ENCODE measurements at places on chromosomes 12 and 14.
A peak's percentile ranks its signal among the peaks of the same experiment; 100 is the strongest.

DNA sequence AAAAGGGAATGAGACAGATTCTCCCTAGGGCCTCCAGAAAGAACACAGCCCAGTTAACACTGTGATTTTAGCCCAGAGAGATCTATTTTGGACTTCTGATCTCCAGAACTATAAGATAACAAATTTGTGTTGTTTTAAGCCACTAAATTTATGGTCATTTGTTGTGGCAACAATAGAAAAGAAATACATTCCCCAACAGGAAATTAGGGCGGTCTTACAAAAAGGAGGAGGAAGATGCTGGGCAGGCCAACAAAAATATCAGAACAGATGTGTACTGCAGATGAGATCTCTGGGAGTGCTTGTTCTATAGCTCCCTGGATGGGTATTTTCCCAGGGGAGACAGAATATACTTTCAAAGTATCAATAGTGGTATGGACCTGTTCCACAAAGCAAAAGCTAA lies 32.0 kb upstream of the SOCS2 start:
- no peak for DNase-seq

DNA sequence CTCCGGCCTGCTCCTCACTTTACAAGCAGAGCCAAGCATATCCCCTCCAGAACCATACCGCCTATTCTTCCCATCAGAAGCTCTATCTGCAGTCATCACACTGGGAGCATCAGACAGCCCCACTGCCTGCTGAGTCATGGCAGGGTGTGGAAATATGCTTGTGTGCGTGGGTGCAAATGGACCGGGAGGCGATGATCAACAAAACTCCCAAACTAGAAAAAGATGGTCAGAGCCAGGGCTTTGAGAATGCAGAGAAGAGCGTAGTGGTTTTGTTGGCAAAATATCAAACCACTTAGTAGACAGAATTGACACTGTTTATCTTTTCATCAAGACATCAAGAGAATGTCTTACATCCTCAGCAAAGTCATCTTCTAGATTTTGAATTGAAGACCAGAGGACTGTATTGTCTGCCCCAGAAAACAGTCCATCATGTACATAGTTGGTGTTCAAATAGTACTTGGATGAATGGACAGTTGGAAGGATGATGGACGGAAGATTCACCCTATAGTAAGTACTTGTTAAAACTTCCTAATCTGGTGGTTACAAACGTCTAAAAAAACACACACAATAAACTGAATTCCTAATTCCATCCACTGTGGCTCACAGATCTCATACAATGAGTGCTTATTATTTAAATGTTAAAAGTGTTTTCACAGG lies 54.9 kb downstream of the VWF start:
- DNase-seq, result no peak

DNA sequence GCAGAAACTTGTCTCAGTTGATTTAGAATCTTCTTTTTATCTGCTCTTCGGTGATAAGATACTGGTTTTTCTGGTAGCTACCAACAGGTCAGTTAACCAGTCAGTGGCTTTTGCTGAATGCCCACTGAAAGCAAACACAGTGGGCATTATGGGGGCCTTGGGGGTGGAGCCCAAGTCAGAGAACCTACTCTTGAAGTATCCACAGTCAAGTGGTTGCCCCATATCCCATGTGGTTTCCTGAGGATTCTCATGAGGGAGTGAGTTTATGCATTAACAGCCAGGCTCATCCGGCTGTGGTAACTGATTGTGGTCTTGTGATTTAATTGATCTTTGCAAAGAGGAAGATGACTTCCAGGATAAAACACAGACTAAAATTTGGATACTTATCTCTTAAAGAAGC lies 83.7 kb downstream of the ST8SIA1 start:
- no peak for DNase-seq

- no peak for DNase-seq
Measured at GRCh38 chr12:110688446-110689280, at the start of gene HVCN1. HVCN1 (minus strand) TSS chr12:110689115; CDS start chr12:110683245, 5,870 bp downstream.

DNA sequence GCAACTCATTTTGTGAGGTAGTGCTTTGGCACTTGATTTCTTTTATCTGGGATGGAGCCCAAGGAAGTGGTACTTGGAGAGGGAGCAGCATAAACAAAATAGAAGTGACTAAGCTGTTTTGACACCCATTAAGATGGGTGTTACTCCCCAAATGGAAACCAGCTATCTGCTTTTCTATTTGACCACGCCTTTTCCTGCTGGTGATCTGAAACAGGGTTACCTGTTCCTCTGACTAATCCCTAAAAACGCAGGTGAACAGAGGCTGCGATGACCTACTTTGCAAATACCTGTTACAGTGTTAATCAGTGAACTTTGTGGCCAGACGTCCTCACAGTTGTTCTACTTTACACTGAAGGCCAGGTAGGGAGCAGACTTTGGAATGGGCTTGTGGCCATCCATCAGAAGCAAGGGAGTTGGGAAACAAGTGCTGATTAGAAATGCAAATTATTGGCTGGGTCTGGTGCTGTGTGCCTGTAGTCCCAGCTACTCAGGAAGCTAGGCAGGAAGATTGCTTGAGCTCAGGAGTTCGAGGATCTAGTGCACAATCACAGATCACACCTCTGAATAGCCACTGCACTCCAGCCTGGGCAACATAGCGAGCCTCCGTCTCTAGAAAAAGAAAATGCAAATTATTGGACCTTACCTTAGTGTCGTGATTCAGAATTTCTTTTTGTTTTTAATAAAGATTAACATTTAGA lies 58.3 kb upstream of the HECTD1 start:
- no peak for DNase-seq

DNA sequence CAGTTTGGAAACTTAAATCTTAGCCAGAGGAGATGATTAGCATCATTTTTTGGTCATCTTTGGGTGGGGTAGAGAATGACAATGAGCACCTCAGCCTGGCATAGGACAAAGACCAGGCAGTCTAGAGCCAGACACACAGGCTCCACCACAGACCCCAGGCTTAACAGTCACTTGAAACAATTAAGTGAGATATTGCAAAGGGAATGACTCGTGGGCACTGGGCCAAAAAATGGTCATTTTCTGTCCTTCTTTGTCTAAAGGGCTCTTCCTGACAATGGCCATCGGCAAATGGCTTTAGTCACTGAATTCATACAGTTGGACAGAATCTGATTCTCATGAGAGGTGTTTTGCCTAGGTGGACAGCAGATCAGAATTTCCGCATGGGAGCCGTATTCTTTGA lies 78.0 kb upstream of the DICER1 start:
- DNase-seq, result no peak

DNA sequence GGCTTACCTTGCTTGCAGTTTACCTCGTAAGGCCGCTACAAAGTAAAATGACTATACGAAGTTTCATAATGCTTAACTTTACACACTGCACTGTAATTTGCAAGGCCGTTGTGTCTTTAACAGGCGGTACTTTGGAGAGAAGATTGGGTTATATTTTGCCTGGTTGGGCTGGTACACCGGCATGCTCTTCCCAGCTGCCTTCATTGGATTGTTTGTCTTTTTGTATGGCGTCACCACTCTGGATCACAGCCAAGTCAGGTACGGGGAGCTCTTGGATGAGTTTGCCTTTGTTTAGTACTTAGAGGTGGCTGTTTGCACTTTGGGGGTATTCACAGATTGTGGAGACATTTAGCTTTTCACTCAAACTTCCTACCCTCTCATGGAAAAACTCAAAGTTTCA lies 167.8 kb downstream of the SLC5A8 start:
- no peak for DNase-seq

- DNase-seq, result no peak
Measured at GRCh38 chr14:64758025-64758521, 53.8 kb downstream of the PLEKHG3 start.

DNA sequence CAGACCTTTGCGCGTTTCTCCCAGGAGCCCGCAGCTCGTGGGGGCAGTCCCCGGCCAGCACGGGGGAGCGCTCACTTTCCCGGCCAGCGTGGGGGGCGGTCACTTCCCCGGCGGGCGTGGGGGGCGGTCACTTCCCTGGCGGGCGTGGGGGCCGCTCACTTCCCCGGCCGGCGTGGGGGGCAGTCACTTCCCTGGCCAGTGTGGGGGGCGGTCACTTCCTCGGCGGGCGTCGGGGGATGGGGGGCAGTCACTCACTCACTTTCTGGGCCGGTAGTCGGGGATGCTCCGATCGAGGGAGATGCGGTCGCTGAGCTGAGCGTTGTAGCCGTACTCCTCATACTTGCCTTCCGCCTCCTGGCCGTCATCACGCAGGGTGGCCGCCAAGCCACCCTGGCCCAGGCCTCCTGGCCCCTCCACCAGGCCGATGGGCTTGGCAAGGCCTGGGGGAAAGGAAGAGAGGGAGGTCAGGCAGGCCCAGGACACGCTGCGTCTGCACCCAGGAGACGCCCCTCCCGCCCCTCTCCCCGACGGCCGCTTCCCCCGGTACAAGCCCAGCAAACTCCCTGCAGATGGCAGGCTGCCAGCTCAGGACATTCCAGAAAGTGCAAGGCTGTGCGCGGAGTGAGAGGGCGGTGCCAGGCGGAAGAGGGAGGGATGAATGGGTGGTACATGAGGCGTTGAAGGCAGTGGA lies 43.3 kb downstream of the GALNT9 start:
- DNase-seq, result no peak

DNA sequence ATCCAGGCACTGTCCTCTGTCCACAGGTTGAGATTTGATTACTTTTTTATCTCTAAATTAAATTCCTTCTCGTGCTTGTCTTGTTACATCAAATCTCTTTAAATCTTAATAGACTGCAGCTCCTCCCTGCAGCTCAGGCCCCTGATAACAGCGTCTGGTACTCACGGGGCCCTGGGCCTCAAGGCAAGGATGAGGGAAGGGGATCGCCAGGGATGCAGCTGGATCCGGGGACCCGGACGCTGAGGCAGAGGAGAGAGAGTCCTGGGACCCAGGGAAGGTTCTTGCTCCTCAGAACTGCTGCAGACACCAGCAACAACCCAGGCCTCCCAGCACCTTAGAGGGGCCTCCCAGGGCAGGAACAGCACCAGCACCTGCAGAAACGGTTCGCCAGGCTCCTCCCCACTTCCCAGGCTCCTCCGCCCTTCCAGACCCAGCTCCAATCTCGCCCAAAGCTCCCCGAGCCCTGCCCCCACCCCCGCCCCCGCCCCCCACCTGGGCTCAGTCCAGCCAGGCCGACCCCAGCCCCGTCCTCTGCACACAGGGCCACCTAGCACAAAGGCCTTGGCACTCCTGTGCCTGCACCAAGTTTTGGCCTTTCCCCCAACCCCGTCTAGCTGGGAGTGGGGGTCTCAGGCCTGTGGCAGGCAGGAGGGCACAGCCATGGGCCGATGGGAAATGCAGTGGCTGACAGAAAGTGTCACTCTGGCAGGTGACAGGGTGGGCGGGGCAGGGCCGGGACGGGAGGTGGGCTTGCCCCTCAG lies 60.3 kb upstream of the GALNT9 start:
- DNase-seq, result no peak

DNA sequence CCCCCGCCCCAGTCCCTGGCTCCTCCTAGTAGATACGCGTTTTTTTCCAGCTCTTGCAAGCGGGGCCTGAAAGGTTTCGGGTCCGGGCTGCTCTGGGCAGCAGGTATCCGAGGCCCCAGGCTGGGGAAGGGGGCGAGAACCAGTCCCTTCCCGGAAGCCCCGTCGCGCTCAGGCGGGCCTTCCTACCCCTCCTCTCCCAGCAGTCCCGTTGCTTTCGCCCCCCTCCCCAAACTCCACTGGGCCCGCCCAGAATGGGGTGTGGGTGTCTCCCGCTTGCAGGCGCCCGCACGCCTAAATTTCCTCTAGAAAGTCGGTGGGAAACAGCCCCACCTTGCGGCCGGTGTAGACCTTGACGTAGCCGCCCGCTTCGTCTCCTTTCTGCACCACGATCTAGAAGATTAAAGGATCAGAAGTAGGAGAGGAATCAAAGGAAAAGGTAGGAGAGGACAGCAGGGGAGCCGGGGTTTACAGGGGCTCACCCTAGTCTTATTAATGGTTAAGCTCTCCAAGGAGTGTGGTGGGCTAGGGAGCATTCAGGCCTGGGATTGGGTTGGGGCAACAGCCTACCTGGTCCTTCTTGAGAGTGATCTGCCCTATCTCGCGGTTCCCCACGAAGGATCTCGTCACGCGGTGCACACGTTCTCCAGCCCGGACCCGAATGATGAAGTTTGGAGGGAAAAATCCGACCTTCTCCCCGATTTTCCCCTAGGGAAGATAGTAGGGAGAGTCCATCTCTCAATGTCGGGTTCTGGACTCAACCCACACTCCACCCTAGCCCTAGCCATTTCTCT lies 7.3 kb downstream of the STAC3 start:
- DNase-seq, result peak; percentile 61

DNA sequence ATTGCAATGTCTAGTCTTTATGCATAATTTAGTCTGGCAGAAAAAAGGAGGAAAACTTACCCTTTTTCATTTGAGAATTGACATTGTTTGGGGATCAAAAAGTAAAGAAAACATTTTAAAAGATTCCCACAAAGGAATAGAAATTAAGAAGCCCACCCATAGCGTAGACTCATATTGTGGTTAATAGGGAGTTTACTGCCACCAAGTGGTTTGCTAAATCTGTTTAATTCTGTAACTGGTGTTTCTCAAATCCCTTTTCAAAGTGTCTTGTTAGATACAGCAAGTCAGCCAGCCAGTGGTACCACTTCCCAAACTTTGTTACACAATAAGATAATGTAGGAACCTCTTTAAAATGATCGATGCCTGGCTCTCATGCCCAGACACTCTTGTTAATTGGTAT lies 180.3 kb downstream of the IPO8 start:
- DNase-seq, result peak; percentile 4

DNA sequence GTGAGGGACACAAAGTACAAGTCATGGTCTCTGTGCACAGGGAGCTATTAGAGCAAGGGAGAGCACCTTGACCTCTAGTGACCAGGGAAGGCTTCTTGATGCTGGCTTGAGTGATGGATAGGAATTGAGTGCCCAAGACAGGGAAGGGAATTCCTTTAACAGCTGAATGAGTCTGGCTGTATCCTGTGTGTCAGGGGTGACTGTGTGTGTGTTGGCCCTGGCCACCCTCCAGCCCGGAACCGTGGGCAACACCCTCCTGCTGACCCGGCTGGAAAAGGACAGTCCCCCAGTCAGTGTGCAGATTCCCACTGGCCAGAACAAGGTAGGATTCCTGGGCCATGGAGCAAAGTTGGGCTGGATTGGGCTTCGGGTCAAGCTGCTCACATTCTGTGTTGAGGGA lies 5.5 kb upstream of the PFDN5 start:
- DNase-seq, result no peak

- DNase-seq, result no peak
Measured at GRCh38 chr12:6552140-6552551, 3.7 kb downstream of the IFFO1 start.

DNA sequence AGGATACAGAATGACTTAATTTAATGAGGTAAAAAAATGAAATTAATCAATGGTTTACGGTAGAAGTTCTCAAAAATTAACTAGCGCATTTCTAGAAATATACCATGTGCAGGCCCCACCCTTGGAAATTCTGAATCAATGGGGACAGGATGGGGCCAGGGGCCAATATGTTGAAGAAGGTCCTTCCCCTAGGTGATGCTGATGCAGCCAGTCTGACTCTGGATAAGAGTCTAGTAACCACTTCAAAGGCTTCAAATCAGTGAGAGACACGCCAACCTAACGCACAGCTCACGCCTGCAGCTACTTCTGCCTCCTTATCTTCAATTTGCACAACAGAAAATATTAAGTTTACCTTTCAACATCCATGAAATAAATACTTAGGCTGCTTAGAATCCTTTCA lies 14.9 kb downstream of the GIT2 start:
- no peak for DNase-seq

Data from NCI-H1092 (cell line).